Head of caudate nucleus (tissue), 42 donors: ENCODE measurements at places on chromosomes 3 and 15.

DNA sequence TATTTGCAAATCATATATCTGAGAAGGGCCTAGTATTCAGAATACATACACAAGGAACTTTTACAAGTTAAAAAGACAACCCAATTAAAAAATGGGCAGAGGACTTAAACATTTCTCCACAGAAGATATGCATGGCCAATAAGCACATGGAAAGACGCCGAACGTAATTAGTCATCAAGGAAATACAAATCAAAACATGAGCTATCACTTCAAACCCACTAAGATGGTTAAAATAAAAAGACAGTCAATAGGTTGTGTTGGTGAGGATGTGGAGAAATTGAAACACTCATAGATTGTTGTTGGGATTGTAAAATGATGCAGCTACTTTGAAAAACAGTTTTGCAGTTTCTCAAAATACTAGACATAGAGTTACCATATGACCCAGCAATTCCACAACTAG is 61.2 kb upstream of the NEO1 start:
- no peak for DNase-seq

DNA sequence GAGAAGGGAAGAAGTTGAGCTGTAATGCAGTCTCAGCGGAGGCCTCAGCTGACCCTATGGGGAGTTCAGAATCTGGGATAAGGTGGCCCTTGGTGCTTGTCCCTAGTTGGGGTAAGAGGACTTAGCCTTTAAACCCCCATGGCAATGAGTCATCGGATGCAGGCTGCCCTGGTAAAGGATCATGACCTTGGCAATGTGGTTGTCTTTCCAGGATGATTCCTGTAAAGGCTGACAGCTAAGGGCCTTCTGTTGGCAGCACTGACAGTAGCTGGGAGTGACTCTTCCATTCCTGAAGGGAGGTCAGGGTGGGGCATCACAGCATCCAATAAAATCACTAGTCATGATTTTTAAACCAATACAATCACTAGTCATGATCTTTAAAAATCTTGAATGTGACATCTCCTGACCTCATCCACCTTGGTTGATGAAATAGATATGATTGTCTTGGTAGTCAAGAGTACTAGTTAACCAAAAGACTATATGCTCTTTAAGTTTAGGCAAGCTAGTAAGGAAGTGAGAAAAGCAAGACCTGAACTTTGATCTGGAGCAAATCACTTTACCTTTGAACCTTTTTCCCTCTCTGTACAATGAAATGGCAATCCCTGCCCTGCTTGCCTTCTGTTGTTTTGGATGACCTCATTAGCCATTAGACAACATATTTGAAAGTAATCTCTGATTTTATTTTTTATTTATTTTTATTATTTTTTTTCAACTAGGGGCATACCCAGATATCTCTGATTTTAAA is 71.3 kb upstream of the CACNA1D start:
- DNase-seq = no peak

DNA sequence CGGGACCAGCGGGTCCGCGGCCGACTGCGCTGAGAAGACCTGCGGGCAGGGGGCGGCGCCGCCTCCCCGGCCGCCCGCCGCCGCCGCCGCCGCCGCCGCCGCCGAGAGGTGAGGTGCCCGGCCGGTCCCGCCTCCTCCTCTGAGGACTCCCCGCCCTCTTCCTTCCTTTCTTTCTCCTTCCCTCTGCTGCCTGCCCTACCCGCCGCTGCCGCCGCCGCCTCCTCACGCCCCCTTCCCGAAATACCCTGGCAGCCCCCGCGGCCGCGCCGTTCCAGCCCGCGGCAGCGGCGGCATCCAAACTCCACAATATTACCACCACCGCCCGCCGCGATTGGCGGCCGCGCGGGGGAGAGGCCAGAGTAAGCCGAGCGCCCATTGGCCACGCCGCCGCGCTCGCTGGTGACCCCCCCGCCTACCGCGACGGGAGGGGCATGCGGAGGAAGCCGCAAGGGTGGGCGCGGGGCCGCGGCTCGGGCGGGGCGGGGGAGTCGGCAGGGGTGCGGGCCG is 61.8 kb upstream of the ANKRD28 start:
- peak; percentile 93 for DNase-seq

- DNase-seq = peak; percentile 41
Observed at GRCh38 chr3:172061724-172062184, 22.4 kb downstream of the FNDC3B start.

DNA sequence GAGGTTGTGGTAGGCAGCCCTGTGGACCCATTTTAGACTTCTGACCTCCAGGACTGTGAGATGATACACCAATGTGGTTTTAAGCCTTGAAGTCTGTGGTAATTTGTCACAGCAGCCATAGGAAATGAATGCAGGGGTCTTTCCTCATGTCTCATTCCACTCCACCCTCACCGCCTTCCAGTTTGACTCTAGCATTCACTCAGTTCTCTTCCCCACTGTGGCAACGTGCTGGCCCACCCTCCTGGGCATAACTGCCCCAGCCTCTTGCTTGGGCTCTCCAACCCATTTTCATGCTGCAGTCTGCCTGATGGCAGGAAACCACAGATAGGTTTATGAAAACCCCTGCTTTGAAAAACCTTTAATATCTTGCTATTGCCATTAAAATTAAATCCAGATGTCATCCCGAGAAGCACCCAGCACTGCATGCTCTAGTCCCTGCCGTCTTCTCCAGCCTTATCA is 7.3 kb upstream of the TRNT1 start:
- no peak for DNase-seq

- DNase-seq = no peak
Observed at GRCh38 chr15:100207053-100207452, 134.7 kb downstream of the ADAMTS17 start.

DNA sequence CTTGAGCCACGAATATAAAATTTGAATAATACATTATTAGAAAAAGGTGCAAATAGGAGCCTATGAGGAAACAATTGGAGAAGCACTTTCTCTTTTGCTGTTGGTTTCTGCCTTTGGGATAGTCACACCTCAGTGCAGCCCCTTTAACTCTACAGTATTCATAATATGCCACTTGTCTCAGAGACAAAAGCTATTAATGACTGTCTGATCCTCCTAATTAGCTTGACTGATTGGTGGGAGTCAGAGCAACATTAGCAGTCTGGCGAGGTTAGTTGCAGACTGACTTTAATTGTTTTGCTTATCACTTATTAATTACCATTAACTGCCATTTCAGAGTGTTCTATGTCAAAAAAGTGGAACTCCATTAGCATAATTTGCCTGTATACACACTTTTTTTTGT is 225.0 kb upstream of the ARHGEF26 start:
- DNase-seq = no peak

DNA sequence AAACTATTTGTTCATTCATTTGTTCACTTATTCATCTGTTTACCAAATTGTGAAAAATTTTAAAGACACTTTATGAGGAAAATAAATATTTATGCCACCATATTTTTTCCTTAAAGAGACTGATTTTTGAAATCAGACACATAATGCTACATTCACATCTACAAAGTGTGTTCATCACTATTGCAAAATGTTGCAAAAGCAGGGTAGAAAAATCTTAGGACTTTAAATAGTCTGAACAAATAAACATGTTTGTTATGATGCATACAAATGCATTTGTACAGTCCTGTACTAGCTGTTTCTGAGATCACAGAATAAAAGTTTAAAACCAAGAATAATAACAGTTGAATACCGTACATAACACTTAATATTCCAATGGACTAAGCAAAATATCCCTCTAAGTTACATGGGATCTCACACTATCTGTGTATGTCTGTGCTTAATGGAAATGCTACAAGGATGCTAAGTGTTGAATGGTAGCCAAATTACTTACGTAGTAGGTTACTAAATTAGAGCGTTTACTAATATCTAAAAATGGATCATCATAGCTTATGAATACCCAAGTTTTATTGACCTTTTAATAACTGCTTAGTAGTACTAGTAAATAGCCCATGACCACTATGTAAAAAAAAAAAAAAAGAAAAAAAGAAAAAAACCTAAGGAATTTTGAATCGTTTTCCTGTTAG is 25.1 kb downstream of the ATP11B start:
- DNase-seq = no peak

DNA sequence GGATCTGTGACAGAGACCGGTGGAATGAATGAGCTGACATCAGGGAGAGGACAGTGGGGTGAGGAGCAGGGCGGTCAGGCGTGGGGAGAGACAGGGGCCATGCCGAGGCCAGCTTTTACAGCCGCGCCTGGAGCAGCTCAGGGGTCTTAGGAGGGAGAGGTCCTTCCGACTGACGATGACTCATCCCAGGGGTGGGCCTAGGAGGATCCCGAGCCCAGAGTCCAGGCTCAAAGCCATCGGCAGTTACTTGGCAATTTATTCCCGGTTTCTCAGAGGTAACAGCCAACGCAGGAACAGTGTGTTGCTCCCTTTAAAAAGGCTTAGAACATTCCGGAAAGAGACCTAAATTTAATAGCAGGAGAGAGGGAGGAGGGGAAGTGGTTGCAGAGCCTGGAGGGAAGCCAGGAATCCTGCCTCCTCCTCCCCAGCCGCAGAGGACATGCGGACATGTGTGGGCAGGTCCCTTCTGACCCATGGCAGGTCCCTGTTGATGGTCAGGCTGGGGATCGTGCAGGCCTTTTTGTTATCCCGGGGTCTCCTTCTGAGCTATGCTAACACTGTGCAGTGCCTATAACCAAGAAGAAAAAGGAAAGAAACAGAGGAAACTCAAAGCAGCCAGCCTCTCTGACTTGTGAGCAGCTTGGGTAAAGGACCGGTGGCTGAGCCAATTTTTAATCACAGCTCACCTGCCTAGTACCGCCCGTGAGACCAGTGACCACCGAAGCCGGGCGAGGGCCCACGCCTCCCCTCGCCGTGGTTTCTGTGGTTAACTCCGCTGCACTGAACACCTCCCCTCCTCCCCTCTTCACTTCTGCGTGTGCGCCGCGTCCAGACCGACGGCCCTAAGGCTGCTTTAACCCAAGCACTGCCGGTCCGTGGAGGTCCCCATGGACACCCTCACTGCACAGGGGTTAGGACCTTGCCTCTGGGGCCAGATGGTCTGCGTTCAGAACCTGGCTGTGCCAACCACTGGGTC is 392.4 kb upstream of the PROK2 start:
- DNase-seq = peak; percentile 63

- DNase-seq = no peak
Observed at GRCh38 chr3:71429597-71429988, 153.9 kb downstream of the FOXP1 start.

GRCh38 chr3:72101494-72101893 is 316.5 kb upstream of the PROK2 start:
- DNase-seq = no peak

DNA sequence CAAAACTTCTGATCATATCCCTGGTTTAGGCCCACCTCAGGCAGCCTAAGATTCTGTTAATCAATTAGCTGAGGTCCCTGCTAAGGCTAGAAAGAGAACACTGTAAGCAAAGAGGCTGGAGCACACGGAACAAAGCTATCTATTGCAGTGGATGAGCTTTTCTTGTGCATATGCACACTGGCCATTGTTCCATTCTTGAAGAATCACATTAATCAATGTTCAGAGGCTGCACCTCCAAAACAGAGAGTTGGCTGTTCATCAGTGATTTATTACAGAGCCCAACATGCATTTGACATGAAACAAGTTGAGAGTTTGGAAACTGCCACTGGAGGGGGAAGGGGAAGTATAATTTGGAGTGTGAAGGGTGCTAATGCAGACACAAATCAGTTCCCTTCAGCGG is 873.0 kb downstream of the ROBO1 start:
- DNase-seq = no peak

DNA sequence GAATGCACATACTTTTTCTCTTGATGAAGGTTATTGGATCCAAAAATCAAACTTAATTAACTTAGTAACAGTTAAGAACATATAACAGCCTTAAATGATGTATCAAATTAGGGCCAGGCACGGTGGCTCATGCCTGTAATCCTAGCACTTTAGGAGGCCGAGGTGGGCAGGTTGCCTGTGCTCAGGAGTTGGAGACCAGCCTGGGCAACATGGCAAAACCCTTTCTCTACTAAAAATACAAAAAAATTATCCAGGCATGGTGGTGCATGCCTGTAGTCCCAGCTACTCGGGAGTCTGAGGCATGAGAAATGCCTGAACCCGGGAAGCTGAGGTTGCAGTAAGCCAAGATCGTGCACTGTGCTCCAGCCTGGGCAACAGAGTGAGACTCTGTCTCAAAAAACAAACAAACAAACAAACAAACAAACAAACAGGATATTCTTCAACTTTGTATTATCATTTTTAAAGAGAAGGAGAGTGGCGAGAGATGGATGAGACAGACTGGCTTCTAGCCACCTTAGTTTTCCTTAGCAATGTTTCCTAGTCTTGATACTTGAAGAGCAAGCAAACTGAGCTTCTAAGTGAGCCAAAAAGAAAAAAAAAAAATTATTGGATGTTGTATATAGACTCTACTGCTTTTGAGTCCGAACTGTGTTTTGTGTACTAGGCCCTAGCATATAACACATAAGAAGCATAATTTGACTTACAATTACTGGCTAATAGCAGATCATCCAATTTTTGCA is 13.8 kb downstream of the SPRED1 start:
- no peak for DNase-seq

- DNase-seq = no peak
Observed at GRCh38 chr3:55036883-55037577, 109.2 kb upstream of the LRTM1 start.

- peak; percentile 66 for DNase-seq
Observed at GRCh38 chr3:123027292-123028232, at the start of gene SEMA5B. SEMA5B (minus strand) TSS chr3:123027763; CDS start chr3:122961263, 66,500 bp downstream.

DNA sequence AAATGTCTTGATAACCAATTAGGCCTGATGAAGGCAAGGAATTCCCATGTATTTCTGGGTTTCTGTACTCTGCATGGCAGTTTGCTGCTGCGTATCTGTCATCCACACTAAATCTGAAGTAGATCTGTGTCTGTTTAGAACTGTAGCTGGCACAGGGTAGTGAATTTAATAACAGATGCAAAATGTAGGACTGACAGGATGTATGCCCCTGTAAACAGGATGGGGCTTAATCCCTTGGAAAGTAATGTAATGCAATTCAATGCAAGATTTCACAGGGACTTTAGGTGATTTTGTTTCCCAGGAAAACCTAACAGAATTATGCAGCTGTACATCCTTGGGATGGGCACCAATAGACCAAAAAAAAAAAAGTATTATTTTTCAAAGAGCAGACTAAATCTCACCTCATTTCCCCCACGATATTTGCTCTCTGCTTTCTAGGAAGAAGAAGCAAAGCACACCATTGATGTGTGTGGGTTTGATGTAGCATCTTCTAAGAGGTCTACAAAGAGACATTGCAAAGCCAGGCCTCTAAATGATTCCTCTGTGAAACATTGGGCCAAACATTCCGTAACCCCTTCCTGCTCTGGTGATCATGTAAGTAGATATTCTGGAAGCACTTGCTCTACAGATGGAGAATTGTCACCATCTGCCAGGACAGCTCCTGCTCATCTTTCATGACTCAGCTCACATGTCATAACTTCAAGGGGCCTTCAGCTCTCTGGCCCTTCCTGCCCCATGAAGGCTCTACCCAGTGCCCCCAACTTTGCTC is 464.3 kb upstream of the RGMA start:
- no peak for DNase-seq
